Stomach (tissue), 19 donors: ENCODE measurements at places on chromosomes 12 and 14. TPM values are rescaled to one million over a fixed set of nuclear protein-coding genes. Genes with fewer than 3 reads are reported as not detected.

Gene NOC4L
- total RNA-seq, result 24.0 TPM

Gene CACNA2D4
- total RNA-seq, result 3.5 TPM

Gene RTL1
- not detected for total RNA-seq

Gene SLCO1B1
- not detected for total RNA-seq

Gene RPL10L
- not detected for total RNA-seq

Gene IL22
- total RNA-seq, result not detected

Gene CCDC38
- not detected for total RNA-seq

Gene KLRC2
- total RNA-seq, result 10.4 TPM

Gene ARHGEF25
- total RNA-seq, result 29.0 TPM

Gene CFAP251
- total RNA-seq, result 0.29 TPM

Gene C3AR1
- total RNA-seq, result 0.89 TPM
